ENCODE measurements at places on chromosomes 11 and 22. TPM values are rescaled to one million over a fixed set of nuclear protein-coding genes. Genes with fewer than 3 reads are reported as not detected.

DNA sequence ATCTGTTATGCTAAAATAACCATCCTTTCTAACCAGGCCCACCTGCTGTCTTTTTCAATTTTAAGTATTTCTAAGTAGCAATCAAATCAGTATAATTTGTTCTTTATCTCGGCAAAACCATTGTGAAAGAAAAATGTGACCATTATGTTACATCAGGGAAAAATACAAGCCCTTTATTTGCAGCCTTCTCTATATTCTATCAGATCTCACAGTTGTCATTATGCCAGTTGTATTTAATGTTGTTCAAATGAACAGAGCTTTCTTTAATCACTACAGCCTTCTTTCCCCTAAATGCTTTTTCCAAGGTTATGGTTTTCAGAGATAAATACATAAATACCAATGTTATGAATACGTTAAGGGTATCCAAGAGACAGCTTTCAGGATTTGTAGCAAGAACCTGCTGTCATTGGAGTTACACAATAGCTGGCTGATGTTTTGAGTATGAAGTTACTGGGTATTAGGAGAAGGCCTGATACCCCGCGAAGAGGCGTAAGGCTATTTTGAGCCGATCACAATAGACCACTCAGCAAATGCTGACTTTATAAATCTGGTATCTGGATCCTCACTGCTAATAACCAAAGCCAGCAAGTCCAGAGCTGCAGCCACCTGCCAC lies 406.3 kb downstream of the CADM1 start:
- no peaks in the 10 kb centered on the region for H3K4me1 ChIP-seq
- H3K36me3 ChIP-seq, result peaks cover 4% of the 10 kb centered on the region
- no peak overlapping the region for H3K4me3 ChIP-seq

DNA sequence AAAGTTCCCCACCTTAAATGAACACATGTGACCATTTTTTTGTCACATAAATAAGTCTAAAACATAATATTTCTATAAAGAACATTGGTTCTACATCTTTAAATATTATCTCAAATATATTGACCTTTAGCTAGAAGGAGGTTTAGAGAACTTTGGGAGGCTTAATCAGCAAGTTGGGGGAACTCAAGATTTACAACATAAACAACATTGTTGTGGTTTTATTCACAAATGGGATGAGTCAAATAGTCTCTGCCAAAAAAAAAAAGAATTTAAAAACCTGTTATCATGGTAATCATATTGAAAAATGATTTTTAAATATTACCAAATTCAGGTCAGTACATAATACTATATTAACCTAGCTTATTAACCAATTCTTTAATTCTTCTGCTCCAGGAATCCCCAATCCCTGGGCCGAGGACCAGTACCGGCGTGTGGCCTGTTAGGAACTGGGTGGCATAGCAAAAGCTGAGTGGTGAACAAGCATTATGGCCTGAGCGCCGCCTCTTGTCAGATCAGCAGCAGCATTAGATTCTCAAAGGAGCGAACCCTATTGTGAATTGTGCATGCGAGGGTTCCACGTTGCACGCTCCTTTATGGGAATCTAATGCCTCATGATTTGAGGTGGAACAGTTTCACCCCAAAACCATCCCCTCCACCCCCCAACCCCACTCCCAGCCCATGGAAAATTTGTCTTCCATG lies 98.2 kb downstream of the RDX start:
- H3K27ac ChIP-seq, result no peak overlapping the region
- H3K4me1 ChIP-seq, result peaks cover 64% of the 10 kb centered on the region
- peaks cover 5% of the 10 kb centered on the region for H3K27me3 ChIP-seq
- DNase-seq, result no peak

Gene CHRNA10
- 0.52 TPM for total RNA-seq

Gene OR51B5
- not detected for total RNA-seq

Gene MS4A1
- not detected for total RNA-seq

DNA sequence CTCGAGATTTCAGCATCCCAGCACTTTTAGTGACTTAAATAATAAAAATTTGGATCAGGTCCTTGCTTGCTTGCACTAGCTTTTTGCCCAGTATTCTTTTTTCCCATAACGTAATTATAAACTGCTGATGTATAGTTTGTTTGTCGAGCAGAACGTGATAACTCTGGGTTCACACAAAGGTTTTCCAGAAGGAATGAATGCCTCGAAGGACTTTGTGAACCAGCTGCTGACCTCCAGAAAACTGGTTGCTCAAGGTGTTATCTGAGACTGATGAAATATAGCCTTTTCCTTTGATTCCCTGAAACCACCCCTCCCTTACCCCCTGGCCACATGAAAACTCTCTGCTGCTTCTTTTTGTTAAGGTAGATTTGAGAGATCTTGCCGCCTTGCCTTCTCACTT lies 229.1 kb upstream of the CARD18 start:
- H3K36me3 ChIP-seq, result no peaks in the 10 kb centered on the region
- H3K27ac ChIP-seq, result no peak overlapping the region
- DNase-seq, result no peak
- peaks cover 2% of the 10 kb centered on the region for H3K27me3 ChIP-seq

Gene TRPM5
- not detected for total RNA-seq

DNA sequence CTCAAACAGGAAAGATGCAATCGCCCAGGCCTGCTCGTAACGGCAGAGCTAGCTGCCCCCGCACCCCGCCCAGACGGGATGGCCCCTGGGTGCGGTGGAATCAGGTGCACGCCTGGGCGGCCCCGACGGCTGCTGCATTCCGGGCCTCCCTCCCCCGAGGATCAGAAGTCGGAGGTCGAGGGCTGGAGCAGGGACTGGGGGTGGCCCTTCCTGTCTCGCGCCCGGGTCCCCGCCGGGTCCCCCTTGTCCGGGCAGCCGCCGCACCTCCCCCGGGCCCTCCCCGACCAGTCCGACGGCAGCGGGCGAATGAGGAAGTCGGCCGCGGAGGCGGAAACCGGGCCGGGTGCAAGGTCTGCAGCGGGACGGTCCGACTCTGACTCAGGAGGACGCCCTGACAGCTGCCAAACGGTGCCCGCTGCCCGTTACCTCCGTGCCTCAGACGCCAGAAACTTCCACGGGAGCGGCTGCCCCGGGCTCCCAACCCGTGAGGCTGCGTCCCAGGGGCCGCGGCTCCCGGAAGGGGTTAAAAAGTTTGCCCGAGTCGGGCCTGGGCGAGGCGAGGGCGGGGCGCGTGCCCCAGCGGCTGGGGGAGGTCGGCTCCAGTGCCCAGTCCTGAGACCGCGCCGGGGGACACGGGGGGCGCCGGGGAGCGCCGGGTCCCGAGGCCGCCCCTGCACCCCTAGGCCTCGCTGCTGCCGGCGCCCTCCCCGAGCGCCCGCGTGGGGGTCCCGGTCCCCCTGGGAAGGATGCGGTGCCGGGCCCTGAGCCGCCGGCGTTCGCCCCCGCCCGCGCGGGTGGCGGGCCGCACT lies 663 bp downstream of the MYH9 start:
- H3K4me1 ChIP-seq, result peaks cover 44% of the 10 kb centered on the region
- H3K27me3 ChIP-seq, result peaks cover 14% of the 10 kb centered on the region
- H3K36me3 ChIP-seq, result peaks cover 35% of the 10 kb centered on the region
- DNase-seq, result no peak

DNA sequence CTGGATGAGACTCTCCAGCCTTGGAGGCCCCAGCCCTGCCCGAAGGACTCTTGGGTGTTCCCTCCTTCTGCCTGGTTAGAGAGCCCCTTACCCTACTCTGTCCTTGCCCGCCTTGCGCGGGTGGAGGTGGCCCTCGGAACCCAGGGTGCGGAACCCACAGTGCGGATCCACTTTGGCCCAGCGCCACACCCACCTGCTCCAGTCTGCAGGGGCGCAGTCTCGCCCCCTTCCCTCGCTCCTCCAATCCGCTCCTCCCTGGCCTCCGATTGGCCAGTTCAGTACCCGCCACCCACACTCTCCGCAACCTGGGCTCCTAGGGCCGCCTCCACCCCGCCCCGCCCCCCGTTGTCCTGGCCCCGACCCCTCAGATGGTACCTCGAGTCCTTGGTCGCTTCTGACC lies 2.4 kb downstream of the CAPN1 start:
- H3K27me3 ChIP-seq, result peaks cover 1% of the 10 kb centered on the region
- H3K27ac ChIP-seq, result no peak overlapping the region
- no peak for DNase-seq
- peaks cover 22% of the 10 kb centered on the region for H3K4me1 ChIP-seq

Gene NAALAD2
- not detected for total RNA-seq
